PC-3 (cell line): ENCODE measurements at places on chromosomes 6 and 20.

GRCh38 chr6:136486357-136486756 lies 63.9 kb downstream of the MAP7 start:
- no peak for DNase-seq

DNA sequence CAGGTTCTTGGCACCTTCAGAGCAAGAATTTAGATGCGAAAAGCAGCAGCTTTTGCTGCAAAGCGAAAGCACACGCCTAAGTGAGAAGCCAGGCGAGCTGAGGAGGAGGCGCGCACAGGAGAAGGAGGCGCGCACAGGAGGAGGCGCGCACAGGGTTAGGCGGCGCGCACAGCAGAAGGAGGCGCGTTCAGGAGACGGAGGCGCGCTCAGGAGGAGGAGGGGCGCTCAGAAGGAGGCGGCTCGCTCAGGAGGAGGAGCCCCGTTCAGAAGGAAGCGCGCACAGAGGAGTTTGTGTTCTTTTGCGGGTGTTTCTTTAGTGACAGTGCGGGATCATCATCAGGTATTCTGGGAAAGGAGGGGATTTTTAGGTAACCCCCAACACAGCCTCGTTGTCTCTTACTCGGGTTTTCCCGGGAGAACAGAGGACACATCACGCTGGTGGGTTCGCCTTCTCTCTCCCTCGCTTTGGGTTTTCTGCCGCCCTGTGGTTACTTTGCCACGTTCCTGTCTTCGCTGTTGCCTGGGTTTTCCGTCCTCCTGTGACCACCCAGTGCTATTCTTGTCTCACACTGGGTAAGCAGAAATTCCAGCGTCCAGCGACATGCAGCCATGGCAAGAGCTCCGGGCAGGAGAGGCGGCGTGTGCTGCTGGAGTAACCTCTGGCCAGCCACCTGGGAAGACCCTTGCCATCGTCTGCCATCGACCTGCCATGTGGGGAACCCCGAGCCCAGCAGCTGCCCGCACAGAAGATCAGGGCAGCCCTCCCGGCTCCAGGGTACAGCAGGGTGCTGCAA lies 47.0 kb downstream of the WDR27 start:
- peak; percentile 74 for DNase-seq

DNA sequence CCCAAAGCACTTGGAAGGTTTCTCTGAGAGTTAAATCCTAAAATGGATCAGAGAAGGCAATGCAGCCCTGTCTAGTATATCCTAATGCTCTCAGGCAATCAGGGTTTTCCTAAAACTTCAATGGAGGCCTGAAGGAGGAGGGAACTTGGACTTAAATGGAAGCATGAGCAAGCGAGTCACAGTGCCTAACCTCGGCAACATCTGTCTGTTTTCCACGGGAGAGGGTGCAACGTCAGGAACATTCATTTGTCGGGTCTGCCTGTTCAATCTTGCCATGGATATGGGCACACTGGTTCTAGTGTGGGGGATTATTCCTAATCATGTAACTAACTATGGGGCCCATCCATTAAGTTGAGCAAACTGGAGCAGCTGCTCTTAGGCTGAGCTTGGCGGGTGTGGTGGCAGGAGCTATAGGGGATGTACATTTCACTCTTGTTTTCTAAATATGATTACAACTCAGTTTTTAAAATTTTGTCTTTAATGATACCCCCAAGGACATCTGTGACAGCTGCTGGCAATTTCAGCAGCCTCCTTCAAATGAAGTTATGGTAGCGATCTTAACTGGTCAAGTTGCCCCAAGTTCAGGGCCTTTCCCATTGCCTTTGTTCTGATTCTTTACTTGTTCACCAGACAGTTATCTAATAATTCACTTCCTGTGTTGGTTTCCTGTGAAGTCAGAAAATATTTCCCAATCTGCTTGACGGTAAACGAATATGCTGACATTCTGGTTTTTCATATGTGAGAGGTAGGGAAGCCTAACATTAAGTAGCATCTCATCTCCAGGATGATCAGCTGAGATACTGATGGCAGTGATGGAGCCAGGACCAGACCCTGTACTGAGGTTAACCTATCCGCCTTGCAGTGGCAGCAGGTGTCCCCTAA lies 21.6 kb downstream of the DSE start:
- DNase-seq: peak; percentile 33

DNA sequence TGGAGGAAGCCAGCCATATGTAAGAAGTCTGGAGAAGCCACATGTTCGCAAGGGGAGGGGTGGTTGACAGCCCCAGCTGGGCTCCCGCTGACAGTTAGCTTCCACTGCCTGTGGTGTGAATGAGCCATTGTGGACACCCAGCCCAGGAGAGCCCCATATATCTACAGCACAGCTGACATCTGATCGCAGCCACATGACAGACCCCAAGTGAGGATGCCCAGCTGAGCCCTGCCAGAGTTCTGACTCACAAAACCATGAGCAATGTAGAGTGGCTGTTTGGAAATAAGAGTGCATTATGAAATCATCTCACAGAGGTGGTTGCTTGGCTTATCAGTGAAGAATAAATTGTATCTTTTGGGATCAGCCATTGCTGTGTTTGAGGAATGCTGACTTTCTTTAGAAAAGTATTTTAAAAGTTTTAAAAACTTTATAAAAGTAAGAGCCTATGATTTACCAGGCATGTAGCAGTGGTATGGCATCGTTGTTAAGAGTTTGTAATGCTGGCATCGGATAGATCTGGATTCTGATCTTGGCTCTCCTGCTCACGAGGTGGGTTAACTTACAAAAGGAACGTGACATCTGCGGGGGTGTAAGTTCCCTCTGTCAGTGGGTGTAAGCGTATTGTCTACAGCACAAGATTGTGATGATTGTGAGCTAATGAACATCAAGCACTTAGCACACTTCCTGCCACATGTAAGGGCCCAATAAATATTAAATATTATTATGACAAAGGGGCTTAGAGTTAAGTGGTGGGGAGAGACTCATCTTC lies 24.1 kb downstream of the CFAP61 start:
- DNase-seq: peak; percentile 37

GRCh38 chr20:23029324-23029723 lies 5.8 kb upstream of the SSTR4 start:
- no peak for DNase-seq

GRCh38 chr6:39296745-39297640 lies 17.2 kb downstream of the KCNK17 start:
- DNase-seq: no peak

DNA sequence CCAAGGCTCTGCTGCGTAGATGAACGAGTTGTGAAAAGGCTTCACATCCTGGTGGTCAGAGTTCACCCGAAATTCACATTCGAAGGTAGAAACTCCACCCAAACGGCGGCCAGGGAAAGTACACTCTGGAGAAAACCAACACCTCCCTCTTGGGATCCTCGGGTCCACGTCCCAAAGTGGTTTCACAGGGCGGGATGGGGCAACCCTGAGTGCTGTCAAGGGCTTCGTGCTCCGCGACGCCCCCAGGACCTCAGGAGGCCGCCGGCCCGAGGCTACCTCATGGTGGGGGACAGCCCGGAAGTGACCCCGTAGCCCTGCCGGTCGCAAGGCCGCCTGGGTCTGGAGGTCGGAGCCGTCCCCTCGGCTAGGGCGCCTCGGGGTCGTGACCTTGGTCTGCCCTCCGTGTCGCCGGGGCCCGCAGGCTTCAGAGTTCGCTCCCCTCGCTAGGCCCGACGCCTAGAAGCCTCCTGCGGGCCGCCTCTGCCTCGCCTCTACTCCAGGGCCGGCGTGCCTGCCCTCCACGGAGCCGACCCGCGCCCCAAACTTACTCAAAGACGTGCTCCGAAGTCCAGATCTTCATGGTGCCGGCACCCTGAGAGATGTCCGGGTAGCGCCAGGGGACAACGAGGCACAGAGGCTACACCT lies at the start of gene PRELID3B:
TSS of gene PRELID3B (minus strand) at position 636 of the 645 bp plus-strand sequence. CDS start at position 580, 56 bp downstream.
- peak; percentile 59 for DNase-seq

DNA sequence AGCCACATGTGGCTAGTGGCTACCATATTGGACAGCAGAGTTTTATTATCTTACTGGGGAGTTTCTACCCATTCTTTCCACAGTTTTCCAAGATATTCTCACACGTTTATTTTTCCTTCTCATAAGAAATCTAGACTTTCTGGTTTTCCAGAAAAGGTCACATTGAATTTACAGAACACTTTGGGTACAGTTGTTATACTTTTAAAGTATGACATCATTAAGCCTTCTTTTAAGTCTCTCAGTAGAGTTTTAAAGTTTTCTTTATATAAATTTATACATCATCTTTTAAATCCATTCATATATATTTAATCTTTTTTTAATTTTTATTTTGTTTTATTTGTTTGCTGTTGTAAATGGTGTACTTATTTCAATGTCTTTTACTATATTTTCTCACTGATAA lies 200.3 kb upstream of the QKI start:
- DNase-seq: no peak

DNA sequence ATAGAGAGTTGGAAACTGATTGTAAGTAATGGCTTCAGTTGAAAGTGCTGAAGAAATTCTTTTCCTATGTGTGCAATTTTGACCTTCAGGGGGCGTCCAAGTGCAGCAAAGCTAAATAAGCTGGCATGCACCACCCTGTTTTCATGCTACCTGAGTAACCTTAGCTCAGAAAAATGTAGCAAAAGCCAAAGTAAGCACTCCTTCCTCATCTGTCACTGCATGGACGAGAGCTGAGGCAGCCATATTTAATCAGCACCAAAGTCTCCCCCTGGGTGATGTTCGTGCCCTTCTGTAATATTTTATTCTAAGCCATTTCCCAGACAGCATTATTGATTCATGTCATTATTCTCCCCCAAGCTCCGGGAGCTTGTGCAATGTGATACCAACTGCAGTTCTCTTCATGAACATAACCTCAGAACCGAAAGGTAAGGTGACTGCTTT lies 123.1 kb downstream of the RPS12 start:
- peak; percentile 83 for DNase-seq
